Renal pelvis (tissue), 12 donors: ENCODE measurements at places on chromosomes 4 and X. TPM values are rescaled to one million over a fixed set of nuclear protein-coding genes. Genes with fewer than 3 reads are reported as not detected.

- no peak for DNase-seq
Measured at GRCh38 chr4:186758929-186759682, 35.5 kb upstream of the FAT1 start.

GRCh38 chrX:130179579-130180215 is 7.9 kb downstream of the RAB33A start:
- DNase-seq = no peak

DNA sequence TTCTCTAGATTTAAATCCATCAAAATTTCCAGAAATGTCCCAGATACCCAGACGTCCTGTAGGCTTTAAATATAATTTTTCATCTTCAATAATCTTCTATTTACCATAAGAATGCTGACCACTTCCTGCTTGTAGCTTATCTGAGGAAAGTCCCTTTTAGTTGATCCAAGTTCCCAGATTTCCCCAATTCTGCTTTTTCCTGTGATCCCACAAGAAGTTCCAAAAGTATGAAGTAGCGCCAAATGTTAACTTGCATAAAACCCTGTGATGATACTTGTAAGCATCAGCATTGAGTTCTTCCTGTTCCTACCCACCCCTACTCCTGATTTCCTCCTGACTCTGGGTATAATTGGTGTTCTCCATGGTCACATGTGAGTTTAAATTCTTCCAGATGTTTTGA is 10.6 kb upstream of the TLR8 start:
- DNase-seq = no peak

GRCh38 chrX:19625612-19626011 is 110.3 kb upstream of the MAP3K15 start:
- no peak for DNase-seq

DNA sequence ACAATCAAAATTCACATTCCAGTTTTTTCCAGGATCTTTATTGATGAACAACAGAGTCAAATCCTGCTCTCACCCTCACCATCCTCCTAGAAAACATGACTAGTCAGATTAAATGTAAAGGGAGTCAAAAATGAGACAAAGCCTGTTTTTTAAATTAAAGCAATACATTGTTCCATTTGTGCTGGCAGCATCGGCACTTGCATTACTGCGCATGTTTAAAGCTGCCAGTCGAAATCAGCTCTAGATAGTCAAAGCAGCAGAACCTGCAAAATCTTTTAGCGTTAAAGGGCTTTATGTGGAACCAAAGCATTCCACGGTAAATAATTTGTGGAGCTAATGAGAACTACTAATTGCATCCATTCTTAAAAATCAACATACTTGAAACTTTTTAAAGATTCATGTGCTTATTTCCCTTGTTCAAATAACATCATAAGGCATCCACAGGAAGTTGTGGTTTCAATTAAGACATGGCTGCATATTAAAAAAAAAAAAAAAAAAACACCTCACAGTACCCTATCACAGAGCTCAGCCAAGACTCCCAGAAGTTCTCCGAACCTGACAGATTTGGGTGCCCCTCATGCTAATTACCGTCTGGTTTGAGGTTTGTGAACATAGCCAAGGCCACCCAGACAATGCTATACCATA is 82.2 kb downstream of the SH3KBP1 start:
- no peak for DNase-seq

DNA sequence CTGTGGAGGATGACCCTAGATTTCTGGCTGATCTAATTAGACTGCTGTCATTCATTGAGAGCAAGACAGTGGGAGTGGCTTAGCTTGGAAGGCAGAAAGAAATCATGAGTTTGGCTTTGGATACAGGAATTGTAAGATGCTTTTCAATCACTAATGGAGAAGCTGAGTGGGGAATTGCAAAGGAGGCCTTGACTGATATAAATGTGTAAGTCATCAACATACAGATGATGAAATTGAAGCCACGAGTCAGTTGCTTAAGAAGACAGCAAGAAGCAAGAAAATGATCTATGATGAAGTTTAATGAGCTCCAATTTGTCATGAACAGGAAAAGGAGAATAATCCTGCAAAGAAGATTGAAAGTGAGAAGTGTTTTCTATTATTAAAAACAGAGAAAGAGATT is 136.7 kb upstream of the C1QTNF7 start:
- no peak for DNase-seq

DNA sequence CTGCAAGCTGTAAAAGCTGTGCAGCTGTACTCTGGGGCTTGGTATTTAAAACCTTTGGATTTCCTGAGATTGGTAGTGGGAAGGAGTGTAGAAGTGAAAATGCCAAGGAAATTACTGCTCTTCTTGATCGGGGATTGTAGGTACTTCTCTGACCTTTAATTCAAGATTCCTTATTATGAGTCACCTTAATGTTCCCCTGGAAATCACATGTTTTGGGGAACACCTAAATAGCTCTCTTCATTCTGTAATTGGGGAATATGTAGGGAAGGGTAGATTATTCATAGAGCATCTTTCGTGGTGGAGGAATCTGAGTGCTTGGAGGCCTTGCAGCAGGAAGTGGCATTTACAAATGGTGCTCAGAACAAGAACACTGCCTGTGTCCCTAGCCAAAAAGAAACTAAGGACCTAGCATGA is 137.8 kb downstream of the UCHL1 start:
- DNase-seq = no peak

GRCh38 chr4:151284534-151285245 is 7.7 kb downstream of the PRSS48 start:
- DNase-seq = no peak

F8A2 gene
- not detected for polyA plus RNA-seq

TMEM35A gene
- 8.1 TPM for polyA plus RNA-seq

SYN1 gene
- polyA plus RNA-seq = 7.4 TPM

DNA sequence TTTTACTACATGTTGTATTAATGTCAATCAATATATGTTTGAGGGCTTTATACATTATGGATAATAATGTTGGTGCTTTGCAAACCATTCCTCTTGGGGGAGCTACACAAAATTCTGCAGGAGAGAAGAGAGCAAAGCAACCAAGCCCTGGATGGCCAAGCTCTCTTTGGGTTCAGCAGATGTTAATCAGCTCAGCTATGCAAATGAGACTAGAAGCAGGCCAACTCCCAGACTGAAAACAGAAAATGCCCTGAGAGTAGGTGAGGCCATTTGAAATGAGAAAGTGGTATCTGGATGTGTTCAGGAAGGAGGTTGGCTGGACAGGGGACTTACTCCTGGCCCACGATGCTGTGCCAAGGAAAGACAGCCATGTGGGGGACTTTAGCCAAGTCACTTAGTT is 387.0 kb downstream of the BCOR start:
- DNase-seq = no peak

DNA sequence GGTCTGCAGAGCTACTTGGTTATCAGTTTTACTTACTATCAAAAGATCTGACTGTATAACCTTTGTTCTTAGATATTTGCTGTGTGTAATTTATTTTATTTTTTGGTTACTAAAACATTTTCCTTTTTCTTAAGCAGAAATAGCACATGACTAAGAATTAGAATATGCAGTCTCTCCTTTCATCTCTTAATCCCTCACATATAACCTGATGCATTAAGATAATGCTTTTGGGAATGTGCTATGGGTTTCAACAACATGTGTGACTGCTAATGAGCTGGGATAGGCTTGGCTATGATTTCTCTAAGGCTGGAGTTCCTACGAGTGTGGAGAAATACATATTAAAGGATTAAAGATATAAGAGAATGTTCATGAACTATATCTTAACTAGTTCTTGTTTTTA is 41.5 kb downstream of the SHROOM3 start:
- no peak for DNase-seq

GRCh38 chr4:3517731-3518510 is 14.3 kb downstream of the LRPAP1 start:
- no peak for DNase-seq

GRCh38 chr4:98634061-98634460 is 24.4 kb downstream of the TSPAN5 start:
- no peak for DNase-seq

TAF7L gene
- 0.31 TPM for polyA plus RNA-seq

- no peak for DNase-seq
Measured at GRCh38 chr4:138398322-138398721, 156.2 kb upstream of the SLC7A11 start.

GRCh38 chr4:58209551-58209950 is 1099.4 kb upstream of the IGFBP7 start:
- no peak for DNase-seq
